ENCODE measurements at places on chromosomes 11 and 22.

GRCh38 chr11:58771458-58771855, 39.7 kb upstream of the GLYAT start:
- DNase-seq, result no peak

- no peak for DNase-seq
These were observed 27.6 kb upstream of the PAMR1 start for GRCh38 chr11:35553021-35553420.

GRCh38 chr11:113885897-113886296, 10.5 kb upstream of the USP28 start:
- DNase-seq, result no peak

GRCh38 chr11:134486106-134486505, 74.1 kb upstream of the B3GAT1 start:
- DNase-seq, result no peak

GRCh38 chr11:37076866-37077265, 478.8 kb upstream of the RAG2 start:
- no peak for DNase-seq

Data from epithelial cell of prostate (primary cell).